Hepatocyte (in vitro differentiated cells): ENCODE measurements at places on chromosomes 3 and 15.

DNA sequence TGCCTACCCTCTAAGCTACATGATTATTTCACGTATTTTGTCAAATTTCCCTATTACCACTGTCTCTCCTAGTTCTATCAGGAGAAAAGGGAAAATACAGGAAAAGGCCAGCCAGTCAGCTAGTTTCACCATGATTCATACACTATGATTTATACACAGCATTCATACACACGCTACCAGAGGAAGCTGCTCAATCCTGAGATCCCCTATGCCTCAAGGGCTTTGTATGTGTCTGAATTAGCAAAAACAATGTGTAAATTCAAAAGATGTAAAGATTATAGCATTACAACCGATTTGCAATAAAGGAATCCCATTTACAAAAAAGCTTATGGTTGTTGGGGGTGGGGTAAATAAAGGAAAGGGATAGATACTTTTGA is 3.1 kb upstream of the ACKR4 start:
- no peak for DNase-seq

- DNase-seq: peak; percentile 38
Measured at GRCh38 chr3:56839784-56840715, 38.3 kb upstream of the ARHGEF3 start.

- no peak for DNase-seq
Measured at GRCh38 chr15:37771465-37771864, 163.0 kb upstream of the TMCO5A start.

GRCh38 chr15:25251700-25252390 is 187.0 kb downstream of the UBE3A start:
- peak; percentile 3 for DNase-seq

DNA sequence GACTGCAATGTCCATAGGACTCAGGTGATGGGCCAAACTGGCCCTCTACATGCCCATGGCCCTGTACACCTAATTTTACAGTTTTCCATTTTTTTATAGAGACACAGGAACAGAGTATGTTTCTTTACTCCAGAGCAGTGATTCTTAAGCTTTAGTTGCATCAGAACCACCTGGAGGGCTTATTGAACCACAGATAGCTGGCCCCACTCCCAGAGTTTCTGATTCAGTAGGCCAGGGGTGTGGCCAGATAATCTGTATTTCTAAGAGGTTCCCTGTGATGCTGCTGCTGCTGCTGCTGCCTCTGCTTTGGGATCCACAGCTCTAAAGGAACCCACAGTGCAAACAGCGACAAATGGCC is 5.1 kb downstream of the RBP1 start:
- DNase-seq: no peak

GRCh38 chr3:123075359-123075758 is 8.5 kb downstream of the PDIA5 start:
- no peak for DNase-seq

DNA sequence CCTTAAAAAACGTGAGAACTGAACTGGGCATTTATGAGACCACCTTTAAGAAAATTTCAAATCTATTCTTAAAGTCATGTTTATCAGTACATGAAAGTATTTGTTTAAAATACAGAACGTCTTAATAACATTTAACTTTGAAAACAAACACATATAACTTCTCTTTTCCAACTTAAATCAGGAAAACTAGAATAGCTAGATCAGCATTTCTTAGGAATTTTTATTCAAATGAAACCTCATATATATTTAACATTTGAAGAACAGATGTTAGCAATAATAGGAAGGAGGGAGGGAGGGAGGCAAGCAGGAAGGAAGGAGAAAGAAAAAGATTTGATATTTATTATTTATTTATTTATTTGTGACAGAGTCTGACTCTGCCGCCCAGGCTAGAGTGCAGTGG is 120.2 kb downstream of the NR1I2 start:
- DNase-seq: no peak

DNA sequence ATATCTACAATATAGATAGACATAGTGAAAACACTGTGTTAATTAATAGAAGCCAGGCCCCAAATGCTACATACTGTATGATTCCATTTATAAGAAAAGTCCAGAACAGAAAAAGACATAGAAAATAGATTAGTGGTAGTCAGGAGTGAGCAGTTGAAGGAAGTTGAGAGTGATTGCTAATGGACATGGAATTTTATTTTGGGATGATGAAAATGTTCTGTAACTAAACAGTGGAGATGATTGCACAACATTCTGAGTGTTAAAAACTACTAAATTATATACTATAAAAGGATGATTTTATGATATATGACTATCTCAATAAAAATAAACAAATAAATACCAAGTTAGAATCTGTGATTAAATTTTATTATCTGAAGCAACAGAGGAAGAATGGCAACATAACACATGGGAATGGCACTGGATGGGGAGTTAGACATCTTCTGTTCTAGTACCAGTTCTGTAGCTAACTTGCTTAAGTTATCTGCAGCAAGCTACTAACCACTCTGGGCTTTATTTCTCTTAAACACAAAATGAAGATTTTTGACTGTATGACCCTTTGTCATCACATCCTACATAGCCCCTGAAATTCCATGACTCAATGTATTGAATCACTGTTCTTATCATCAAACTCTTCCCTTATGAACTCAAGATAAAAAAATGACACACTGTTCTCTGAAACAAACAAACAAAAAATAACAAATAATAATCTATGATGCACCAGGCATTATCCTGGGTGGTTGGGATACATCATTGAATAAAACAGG is 612.7 kb downstream of the TBL1XR1 start:
- no peak for DNase-seq

- no peak for DNase-seq
Measured at GRCh38 chr3:117139681-117140080, 430.1 kb downstream of the TUSC7 start.

- DNase-seq: peak; percentile 46
Measured at GRCh38 chr3:158802409-158803268, 785 bp downstream of the MFSD1 start.

- no peak for DNase-seq
Measured at GRCh38 chr3:164194842-164195241, 883.5 kb downstream of the SI start.

GRCh38 chr15:64452988-64453688 is 7.2 kb upstream of the ZNF609 start:
- DNase-seq: no peak

GRCh38 chr15:38843051-38843501 is 278.5 kb upstream of the RASGRP1 start:
- no peak for DNase-seq
